ENCODE measurements at places on chromosomes 6 and 20.

GRCh38 chr6:37541346-37541745 lies 41.7 kb upstream of the CCDC167 start:
- H3K27ac ChIP-seq: no peak overlapping the region
- H3K4me3 ChIP-seq: no peak overlapping the region
- peaks cover 64% of the 10 kb centered on the region for H3K27me3 ChIP-seq
- DNase-seq: no peak

- no peaks in the 10 kb centered on the region for H3K36me3 ChIP-seq
- no peaks in the 10 kb centered on the region for H3K27me3 ChIP-seq
- H3K27ac ChIP-seq: no peak overlapping the region
- H3K4me3 ChIP-seq: no peak overlapping the region
- no peak for DNase-seq
These were observed 418.7 kb downstream of the CBLN4 start for GRCh38 chr20:55586610-55587009.

DNA sequence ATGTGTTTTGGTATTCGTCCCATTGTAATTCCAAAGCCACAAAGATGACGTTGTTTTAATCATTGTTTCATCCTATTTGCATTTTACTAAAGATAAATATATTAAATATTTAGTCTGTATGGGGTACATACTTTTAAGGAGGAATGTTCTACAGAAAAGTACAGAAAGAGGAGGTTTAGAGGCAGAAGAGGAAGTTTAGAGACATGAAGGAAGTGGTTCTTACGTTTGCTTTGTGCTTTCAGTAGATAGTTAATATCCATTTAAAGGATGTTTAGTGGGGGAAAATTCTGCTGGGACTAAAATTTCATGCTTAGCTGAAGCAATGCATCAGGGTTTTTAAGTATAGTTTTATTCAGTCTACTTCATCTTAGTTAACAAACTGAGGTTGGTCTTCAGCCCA lies 116.6 kb downstream of the CRYBG1 start:
- H3K27me3 ChIP-seq: peaks cover 7% of the 10 kb centered on the region
- DNase-seq: no peak
- H3K36me3 ChIP-seq: no peaks in the 10 kb centered on the region
- peaks cover 4% of the 10 kb centered on the region for H3K4me1 ChIP-seq
- no peak overlapping the region for H3K4me3 ChIP-seq

- DNase-seq: peak; percentile 76
- H3K36me3 ChIP-seq: no peaks in the 10 kb centered on the region
- H3K27ac ChIP-seq: no peak overlapping the region
- H3K4me3 ChIP-seq: no peak overlapping the region
These were observed 218.8 kb upstream of the RNF24 start for GRCh38 chr20:4234128-4234527.

DNA sequence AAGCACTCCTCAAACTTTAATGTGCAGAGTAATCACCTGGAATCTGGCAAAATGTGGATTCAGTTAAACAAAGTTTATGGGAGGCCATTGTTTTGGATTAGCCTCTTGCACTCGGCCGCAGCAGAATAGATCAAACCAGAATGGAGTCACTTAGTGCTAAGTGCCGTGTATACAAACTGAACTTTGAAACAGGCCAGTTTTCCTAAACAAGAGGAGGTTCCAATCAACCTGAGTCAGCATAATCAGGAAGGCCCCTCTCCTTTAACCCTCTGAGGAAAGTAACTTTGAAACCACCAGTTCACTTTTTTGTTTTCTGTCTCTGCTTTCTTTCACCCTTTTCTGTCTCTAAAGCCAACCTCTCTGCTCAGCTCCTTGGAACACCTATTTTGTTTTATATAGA lies 92.2 kb downstream of the UST start:
- H3K36me3 ChIP-seq: no peaks in the 10 kb centered on the region
- DNase-seq: no peak
- H3K27ac ChIP-seq: no peak overlapping the region

GRCh38 chr6:129175066-129175465 lies 292.1 kb downstream of the LAMA2 start:
- DNase-seq: no peak
- H3K4me1 ChIP-seq: no peaks in the 10 kb centered on the region
- no peaks in the 10 kb centered on the region for H3K27me3 ChIP-seq
- H3K36me3 ChIP-seq: no peaks in the 10 kb centered on the region
- H3K27ac ChIP-seq: no peak overlapping the region
- no peak overlapping the region for H3K4me3 ChIP-seq

DNA sequence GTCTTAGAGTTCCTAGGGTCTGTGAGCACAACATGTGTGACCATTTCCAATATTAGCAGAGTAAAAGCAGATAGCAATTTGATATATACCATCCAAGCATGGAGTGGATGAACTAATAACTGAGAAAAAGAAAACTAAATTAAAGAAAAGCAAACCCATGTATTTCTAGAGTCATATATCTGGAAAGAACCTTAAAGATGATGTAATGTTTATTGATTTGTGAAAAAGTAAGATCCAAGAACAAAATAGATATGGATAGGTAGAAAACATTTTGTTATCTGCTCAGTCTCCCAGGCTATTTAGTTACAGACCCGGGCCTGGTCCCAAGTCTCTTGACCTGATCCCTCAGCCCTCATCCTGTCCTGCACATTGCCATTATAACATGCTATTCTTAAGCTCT lies 526.8 kb downstream of the EPM2A start:
- no peaks in the 10 kb centered on the region for H3K36me3 ChIP-seq
- H3K4me1 ChIP-seq: peaks cover 2% of the 10 kb centered on the region
- H3K27ac ChIP-seq: no peak overlapping the region

GRCh38 chr6:150346346-150346745 lies 22.5 kb upstream of the IYD start:
- H3K27me3 ChIP-seq: no peaks in the 10 kb centered on the region
- H3K4me1 ChIP-seq: no peaks in the 10 kb centered on the region
- H3K27ac ChIP-seq: no peak overlapping the region
- DNase-seq: no peak

GRCh38 chr6:82385961-82386360 lies 22.3 kb downstream of the TPBG start:
- no peaks in the 10 kb centered on the region for H3K36me3 ChIP-seq
- no peak overlapping the region for H3K4me3 ChIP-seq
- H3K27me3 ChIP-seq: no peaks in the 10 kb centered on the region
- H3K4me1 ChIP-seq: peaks cover 4% of the 10 kb centered on the region
- H3K27ac ChIP-seq: no peak overlapping the region

- peak; percentile 86 for DNase-seq
- H3K4me1 ChIP-seq: peaks cover 3% of the 10 kb centered on the region
- H3K27ac ChIP-seq: peak within 1 kb of the TSS; percentile 94
- H3K36me3 ChIP-seq: no peaks in the 10 kb centered on the region
- peak within 1 kb of the TSS; percentile 94 for H3K4me3 ChIP-seq
These were observed at the start of gene RANBP9 for GRCh38 chr6:13711733-13712598. RANBP9 (minus strand) TSS chr6:13711835; CDS start chr6:13711505, 330 bp downstream.

- no peak overlapping the region for H3K4me3 ChIP-seq
- H3K4me1 ChIP-seq: no peaks in the 10 kb centered on the region
- peaks cover 12% of the 10 kb centered on the region for H3K27me3 ChIP-seq
- H3K27ac ChIP-seq: no peak overlapping the region
- no peak for DNase-seq
- H3K36me3 ChIP-seq: no peaks in the 10 kb centered on the region
These were observed 54.2 kb upstream of the FAM83D start for GRCh38 chr20:38872036-38872435.

GRCh38 chr6:160260803-160261450 lies 2.3 kb upstream of the SLC22A2 start:
- H3K27ac ChIP-seq: no peak overlapping the region
- no peaks in the 10 kb centered on the region for H3K27me3 ChIP-seq
- H3K36me3 ChIP-seq: no peaks in the 10 kb centered on the region
- no peaks in the 10 kb centered on the region for H3K4me1 ChIP-seq
- H3K4me3 ChIP-seq: no peak overlapping the region

GRCh38 chr6:23340271-23340670 lies 770.9 kb downstream of the HDGFL1 start:
- no peaks in the 10 kb centered on the region for H3K36me3 ChIP-seq
- no peaks in the 10 kb centered on the region for H3K4me1 ChIP-seq
- no peak overlapping the region for H3K27ac ChIP-seq
- H3K4me3 ChIP-seq: no peak overlapping the region
- DNase-seq: no peak

- no peaks in the 10 kb centered on the region for H3K4me1 ChIP-seq
- no peaks in the 10 kb centered on the region for H3K36me3 ChIP-seq
- DNase-seq: no peak
- H3K27ac ChIP-seq: no peak overlapping the region
- H3K4me3 ChIP-seq: no peak overlapping the region
These were observed 191.4 kb upstream of the FAM83B start for GRCh38 chr6:54655162-54655561.

DNA sequence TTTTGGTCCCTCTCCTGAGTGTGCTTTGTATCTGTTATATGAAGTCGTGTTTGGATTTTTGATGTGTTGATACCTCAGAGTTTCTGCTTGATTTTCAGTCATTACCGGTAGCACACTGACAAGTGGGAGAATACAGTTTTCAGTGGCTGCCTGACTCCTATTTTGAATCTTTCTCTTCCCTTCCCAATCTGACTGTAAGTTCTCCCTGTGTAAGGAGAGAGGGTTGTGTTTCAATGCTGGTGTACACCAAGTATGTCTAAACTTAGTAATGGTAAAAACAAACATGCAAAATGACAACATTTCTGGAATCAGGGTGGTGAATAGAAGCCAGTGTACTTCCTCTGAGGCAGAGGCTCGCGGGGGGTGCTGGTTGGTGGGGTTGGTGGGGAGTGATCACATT lies 103.4 kb downstream of the HIVEP1 start:
- H3K27ac ChIP-seq: no peak overlapping the region
- peaks cover 9% of the 10 kb centered on the region for H3K36me3 ChIP-seq
- DNase-seq: no peak
- peaks cover 4% of the 10 kb centered on the region for H3K4me1 ChIP-seq
- H3K27me3 ChIP-seq: no peaks in the 10 kb centered on the region

GRCh38 chr20:63459070-63459380 lies 13.4 kb downstream of the KCNQ2 start:
- no peak overlapping the region for H3K27ac ChIP-seq
- H3K27me3 ChIP-seq: peaks cover 49% of the 10 kb centered on the region
- H3K4me1 ChIP-seq: no peaks in the 10 kb centered on the region
- no peak for DNase-seq
- no peaks in the 10 kb centered on the region for H3K36me3 ChIP-seq

DNA sequence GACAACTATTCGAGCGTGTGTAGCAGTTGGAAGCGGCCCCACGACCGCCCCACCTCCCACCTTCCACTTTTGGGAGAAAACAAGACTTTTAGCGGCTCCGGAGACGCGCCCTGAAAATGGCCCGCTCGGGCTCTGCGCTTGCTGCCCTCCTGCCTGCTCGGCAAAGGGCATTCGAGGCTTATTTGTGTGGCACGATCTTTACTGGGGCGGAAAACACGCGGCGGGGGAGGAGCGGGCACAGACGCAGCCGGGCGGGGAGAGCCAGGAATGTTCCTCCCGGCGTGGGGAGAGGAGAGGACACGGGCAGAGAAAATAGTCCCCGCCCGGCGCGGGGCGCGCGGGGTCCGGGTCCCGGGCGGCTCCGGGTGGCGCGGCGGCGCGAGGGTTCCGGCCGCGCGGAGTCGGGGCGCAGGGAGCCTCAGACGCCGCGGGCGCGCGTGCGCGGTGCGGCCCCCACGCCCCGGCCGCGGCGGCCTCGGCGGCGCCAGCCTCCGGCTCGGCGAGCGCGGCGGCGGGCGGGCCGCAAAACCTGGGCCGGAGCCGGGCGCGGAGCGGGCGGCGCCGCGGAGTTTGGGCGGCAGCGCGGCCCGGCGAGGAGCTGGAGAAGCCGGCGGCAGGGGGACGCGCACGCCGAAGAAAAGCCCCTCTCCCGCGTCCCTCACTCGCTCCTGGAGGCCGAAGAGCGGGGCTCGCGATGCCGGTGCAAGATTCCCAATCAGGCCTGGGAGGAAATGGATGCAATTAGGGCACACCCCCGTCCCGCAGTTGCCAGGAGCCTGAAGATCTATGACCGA lies 90.0 kb upstream of the ARID1B start:
- H3K27ac ChIP-seq: peak overlapping the region; percentile 99
- H3K27me3 ChIP-seq: no peaks in the 10 kb centered on the region
- peak overlapping the region; percentile 74 for H3K4me3 ChIP-seq

- H3K4me3 ChIP-seq: no peak overlapping the region
- no peak overlapping the region for H3K27ac ChIP-seq
- peak; percentile 89 for DNase-seq
- peaks cover 9% of the 10 kb centered on the region for H3K4me1 ChIP-seq
- H3K36me3 ChIP-seq: no peaks in the 10 kb centered on the region
These were observed 40.3 kb upstream of the AHI1 start for GRCh38 chr6:135537741-135538301.
